Neural progenitor cell (in vitro differentiated cells): ENCODE measurements at places on chromosomes 2 and 18. TPM values are rescaled to one million over a fixed set of nuclear protein-coding genes. Genes with fewer than 3 reads are reported as not detected.
A peak's percentile ranks its signal among the peaks of the same experiment; 100 is the strongest.

DNA sequence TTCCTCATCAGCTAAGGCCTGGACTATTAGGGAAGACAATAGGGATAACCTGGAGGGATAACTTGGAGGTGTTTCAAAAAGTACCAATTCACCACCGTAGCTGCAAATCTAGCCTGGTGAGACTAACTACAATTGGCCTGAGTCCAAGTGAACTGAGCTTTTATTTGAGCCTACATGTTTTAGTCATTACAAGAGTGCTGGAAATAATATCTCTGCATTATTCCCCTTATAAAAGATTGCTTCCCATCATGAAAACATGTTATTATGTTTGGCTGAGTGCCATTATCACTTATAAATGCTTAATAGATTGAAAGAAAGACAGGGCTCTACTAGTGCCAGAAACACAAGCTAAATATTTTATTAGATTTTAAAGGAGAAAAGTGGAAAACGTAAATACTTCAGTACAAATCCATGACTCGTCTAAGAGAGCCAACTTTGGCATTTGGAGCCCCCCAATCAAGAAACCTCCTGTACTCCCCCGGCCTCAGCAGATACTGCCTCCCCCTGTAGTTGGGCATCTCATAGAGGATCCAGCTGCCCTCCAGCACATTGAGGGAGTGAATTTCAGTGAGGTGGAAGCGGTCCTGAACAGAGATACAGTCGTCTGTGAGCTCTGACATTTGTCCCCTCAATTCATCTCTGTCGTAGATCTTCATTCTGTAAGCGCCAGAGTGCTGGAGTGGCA, 3.6 kb downstream of the CRYGB start:
- no peak for DNase-seq

GRCh38 chr2:190183539-190183938, 121.0 kb upstream of the MSTN start:
- no peak for DNase-seq

- DNase-seq: peak; percentile 30
Measured at GRCh38 chr2:122451040-122451439, 695.6 kb downstream of the TSN start.

DNA sequence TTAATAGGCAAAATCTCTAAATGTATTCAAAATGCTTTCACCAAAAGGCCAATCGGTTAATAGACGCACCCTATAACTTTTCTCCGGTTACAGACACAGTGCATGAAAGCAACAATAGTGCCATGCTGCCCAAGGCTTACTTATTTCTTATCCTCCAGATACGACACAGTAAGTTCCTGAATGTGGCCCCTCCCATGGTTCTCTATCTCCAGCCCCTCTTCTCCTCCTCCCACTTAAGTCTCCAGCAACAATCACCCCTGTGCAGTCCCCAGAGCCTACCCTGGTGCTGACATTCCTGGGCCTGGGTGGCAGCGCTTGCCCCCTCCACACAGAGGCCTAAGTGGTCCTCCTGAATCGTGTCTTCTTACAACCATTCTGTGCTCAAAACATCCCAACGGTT, 3.6 kb downstream of the KIDINS220 start:
- DNase-seq: no peak

- no peak for DNase-seq
Measured at GRCh38 chr18:31486165-31486564, 11.8 kb upstream of the DSG2 start.

DNA sequence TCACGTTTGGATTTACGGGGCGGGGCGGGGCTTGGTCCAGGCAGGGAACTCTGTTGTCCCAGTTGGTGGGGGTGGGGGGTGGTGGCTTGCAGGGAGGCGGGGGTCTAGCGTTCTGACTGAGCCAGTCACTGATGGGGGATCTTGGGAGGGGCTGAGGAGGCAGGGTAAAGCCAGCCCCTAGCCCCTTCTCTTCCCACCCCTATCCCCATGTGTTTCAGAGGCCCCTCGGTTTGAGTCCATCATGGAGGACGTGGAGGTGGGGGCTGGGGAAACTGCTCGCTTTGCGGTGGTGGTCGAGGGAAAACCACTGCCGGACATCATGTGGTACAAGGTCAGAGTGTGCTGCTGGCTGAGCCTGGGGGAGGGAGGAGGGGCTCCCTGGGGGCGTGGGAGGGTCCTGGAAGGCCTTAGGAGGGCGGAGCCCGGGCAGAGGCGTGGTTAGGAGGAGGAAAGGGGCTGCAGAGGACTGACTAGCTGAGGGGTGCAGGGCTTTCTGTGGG, 22.0 kb upstream of the GMPPA start:
- DNase-seq: peak; percentile 85

- DNase-seq: no peak
Measured at GRCh38 chr2:6054161-6054671, 362.0 kb downstream of the SOX11 start.

DNA sequence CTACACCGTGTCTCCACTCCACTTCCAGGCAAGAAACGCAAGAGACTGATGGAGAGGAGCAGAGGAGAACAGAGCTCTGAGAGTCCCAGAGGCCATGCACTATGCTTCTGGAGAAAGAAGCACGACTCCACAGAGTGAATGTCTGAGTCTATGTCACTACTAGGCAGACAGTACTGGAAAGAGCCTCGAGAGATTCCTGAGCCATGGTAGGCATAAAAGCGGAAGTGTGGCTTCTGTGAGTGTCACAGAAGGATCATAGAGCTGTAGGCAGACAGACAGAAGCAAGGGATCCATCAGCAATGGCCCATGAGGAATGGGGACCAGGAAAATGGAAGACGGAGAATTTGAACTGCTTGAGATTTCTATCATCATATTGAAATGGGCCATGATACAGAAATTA, 542.6 kb downstream of the ZEB2 start:
- no peak for DNase-seq

DNA sequence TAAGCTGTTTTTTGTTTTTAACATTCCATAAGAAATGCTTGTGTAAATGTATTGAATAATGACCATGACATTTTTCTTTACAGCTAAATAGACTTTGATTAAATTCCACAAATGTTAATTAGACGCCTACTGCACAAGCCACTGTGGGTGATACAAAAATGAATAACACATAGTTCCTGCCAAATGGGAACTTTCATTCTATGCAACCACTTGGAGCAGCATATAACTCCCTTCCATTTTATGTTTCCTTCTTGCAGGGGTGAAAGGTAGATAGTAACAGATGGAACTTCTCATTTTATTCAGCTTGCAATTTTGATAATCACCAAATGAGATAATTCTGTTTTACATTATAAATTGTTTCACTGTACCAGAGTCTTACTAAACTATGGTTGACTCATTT, 70.0 kb upstream of the THUMPD2 start:
- DNase-seq: no peak

DNA sequence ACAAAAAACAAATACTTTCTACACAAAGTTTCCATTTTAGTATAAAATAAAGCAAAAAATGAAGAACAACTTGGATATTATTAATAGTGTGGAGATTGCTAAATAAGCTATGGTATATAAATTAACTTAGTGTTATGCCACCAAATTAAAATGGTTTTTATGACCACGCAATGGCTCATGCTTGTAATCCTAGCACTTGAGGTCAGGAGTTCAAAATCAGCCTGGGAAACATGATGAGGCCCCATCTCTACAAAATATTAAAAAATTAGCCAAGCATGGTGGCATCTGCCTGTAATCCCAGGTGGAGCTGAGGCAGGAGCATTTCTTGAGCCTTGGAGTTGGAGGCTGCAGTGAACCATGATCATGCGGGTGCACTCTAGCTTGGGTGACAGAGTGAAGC, 108.8 kb downstream of the SH3RF3 start:
- no peak for DNase-seq

- DNase-seq: peak; percentile 77
Measured at GRCh38 chr2:222239091-222239490, 59.7 kb downstream of the PAX3 start.

DNA sequence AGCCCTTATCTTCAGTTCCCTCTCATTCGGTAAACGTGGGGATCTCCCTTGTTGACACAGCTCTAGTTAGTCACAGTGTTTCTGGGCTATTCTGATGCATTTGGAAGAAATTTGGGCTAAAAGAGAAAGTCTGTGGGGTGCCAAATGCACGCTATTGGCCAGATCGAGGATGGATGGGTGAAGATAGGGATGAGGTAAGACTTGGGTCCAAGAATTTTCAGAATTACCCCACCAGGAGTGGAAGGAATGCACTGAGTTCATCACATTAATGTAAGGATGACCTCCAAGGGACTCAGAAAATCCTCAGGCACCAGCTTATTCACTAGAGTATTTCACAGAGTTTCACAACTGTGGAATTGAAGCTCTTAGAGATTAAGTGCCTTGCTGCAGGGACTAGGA, 49.3 kb downstream of the NRP2 start:
- DNase-seq: no peak

DNA sequence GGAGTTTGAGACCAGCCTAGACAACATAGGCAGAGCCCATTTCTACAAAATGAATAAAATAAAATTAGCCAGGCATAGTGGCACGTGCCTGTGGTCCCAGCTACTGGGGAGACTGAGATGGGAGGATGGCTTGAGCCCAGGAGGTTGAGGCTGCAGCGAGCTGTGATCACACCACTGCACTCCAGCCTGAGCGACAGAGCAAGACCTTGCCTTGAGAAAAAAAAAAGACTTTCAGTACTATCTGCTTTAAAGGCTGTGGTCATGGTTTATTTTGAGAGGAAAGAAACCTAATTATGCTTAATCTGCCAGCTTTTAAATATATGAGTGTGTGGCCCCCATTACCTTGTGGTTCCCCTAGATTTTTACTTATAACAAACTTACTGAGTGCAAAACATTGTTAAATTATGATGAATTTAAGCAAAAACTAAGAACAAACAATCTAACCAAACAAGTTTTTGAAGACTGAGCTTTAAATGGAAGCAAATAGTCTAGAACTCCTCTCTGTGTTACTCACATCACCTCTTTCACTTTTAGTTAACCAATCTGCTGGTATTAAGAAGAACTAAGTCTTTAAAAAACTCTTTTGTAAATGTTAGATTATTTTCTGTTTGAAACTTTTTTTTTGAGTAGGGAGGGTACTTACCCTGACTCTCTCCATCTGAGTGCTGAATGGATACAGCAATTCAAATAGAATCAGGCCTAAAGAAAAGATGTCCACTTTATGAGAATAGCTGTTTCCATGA, 65.4 kb downstream of the EIF2AK3 start:
- DNase-seq: no peak

DNA sequence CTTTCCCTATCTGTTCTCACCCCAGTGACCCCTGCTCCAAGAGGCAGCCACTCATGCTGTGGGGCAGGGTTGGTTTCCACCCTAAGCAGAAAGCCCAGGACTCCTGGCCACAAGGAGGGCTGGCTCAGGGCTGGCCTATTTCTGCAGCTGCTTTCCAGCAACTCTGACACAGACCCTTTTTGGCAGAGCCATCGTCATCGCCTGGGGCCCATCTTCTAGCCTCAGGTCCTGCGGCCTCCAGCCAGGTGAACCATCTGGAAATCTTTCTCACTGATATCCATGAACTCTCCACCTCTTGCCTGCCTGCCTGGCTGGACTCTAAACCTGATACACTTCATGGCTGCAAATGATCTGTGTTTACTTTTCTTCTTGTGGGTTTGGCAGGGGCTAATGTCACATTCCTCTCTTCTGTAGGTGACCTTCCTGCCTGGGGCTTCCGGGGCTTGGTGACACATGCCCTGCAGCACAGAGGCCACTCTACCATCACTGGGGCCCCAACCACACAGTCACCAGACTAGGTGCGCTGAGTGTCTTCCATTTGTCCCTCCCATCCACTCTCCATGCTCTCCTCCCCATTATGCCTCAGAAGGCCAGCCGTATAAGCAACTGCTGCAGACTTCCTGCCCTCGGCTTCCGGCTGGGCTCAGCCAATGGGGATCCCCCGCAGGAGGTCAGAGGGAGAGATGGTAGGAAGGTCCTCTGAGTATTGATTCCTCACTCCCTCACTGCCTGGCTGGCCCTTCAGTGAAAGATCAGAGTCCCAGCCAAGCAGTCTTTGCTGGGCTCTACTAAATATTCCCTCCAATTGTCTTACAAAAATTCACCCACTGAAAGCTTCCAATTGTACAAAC, 9.7 kb upstream of the COPS8 start:
- no peak for DNase-seq

- DNase-seq: no peak
Measured at GRCh38 chr2:160942476-160943142, 217.6 kb upstream of the TANK start.

DNA sequence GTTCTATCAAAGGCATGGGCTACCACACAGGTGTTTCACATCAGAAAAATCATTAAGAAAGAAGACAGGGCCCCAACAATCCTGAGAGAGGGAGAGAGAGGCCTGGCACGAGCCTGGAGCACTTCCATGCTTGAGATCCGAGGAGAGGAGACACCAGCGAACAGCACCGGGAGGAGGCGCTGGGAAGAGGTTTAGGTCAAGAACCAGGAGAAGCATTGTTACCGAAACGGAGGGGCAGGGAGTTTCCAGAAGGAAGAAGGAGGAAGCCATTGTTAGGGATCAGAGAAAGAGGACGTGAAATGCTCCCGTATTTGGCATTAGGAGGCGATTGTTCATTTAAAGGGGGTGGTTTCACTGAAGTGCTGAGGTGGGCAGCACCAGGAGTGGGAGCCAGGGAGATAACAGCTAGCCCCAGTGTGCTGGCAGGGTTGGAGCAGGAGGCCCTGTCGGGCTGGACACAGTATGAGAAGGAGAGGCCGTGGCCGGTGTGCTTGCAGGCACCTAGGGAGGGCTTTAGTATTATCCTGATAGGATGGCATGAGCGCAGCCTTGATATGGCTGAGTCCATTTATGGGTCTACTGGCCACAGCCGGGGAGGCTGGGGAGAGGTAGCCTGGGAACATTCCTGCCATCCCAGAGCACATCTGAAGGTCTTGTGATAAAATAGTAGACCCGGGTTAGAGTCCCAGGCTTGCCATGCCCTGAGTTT, 244.9 kb downstream of the KLHL29 start:
- no peak for DNase-seq

GRCh38 chr2:121218386-121218938, 66.5 kb downstream of the TFCP2L1 start:
- no peak for DNase-seq

The ALPI gene
- total RNA-seq: not detected in 2 replicates

The DYSF gene
- 0.39 and 1.1 TPM in 2 replicates for total RNA-seq

The SIX3 gene
- 14.5 and 28.8 TPM in 2 replicates for total RNA-seq

The LBX2 gene
- 0.12 TPM in 1 of 2 replicates, not detected in the other for total RNA-seq

The IL1R1 gene
- total RNA-seq: 0.34 and 1.7 TPM in 2 replicates

The CTIF gene
- 14.7 and 17.6 TPM in 2 replicates for total RNA-seq

The GLI2 gene
- 9.4 and 39.6 TPM in 2 replicates for total RNA-seq

The TMEM169 gene
- total RNA-seq: 17.9 and 19.6 TPM in 2 replicates

The ARHGAP25 gene
- total RNA-seq: 3.0 and 5.8 TPM in 2 replicates
